Activated T-cell treated with anti-CD3 and anti-CD28 coated beads, Interleukin-2, amount 50 U/mL, for 24 hours (primary cell): ENCODE measurements at places on chromosomes 2 and 18.

- H3K27ac ChIP-seq, result no peak overlapping the region
- H3K27me3 ChIP-seq, result peaks cover 37% of the 10 kb centered on the region
- H3K4me3 ChIP-seq, result no peak overlapping the region
- no peaks in the 10 kb centered on the region for H3K36me3 ChIP-seq
Measured at GRCh38 chr2:23320058-23320457, 64.9 kb upstream of the KLHL29 start.

DNA sequence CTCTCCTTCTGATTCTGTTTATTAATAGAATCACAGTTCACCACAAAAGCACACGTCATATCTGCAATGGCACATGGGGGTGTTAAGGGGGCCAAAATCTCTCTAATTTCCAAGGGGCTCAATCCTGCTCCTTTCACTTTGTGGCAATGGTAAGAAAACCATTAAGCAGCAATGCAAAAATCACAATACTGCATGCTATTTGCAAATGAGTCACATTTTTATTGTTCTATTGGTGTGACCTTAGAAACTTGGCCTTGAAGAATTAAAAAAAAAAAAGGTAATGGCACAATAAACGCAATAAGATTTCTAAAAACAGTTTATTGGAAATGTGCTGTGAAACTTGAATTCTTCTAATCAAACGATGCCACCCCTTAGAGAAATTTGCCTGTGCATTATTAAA is 251.5 kb downstream of the ZNF521 start:
- H3K4me3 ChIP-seq, result no peak overlapping the region
- H3K4me1 ChIP-seq, result no peaks in the 10 kb centered on the region
- DNase-seq, result no peak
- no peaks in the 10 kb centered on the region for H3K36me3 ChIP-seq
- H3K27ac ChIP-seq, result no peak overlapping the region

DNA sequence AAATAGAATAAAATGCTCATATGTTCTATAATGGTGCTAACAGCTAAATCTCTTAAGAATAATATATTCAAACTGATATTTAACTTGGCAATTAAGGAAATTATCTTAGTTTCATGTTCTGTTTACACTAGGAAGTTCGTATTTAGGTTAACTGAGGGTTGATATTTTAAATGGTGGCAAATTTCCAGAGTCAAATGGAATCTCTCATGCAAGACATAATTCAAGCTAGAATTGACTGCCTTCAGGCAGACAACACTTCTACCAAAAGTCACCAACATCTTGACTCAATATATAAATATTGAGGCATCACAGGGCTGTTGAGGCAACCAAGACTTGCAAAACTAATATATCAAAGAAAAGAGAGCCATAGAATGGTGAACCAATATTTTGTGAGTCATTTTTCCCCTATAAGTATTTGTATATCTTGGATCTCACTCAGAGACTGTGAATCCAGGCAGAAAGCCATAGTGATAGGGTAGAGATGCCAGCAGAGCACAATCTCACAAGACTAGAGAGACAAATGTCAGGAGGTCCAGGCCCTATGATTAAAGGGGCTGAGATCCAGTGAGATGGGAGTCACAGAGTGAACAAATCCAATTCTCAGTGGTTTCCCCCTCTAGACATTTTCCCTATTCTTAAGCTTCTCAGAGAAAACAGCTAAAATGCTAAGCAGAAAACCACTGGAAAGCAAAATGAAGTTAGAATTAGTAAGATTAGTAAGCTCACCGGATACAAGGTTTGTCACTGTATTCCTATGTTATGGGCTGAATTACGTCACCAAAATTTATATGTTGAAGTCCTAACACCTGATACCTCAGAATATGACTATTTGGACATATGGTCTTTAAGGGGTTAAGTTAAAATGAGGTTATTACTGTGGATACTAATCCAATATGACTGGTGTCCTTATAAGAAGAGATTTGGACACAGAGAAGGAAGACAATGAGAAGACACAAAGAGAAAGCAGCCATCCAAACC is 358.2 kb upstream of the UBE2E3 start:
- no peaks in the 10 kb centered on the region for H3K27me3 ChIP-seq
- no peaks in the 10 kb centered on the region for H3K4me1 ChIP-seq
- no peak overlapping the region for H3K4me3 ChIP-seq
- H3K27ac ChIP-seq, result no peak overlapping the region
- no peak for DNase-seq
- H3K36me3 ChIP-seq, result no peaks in the 10 kb centered on the region

DNA sequence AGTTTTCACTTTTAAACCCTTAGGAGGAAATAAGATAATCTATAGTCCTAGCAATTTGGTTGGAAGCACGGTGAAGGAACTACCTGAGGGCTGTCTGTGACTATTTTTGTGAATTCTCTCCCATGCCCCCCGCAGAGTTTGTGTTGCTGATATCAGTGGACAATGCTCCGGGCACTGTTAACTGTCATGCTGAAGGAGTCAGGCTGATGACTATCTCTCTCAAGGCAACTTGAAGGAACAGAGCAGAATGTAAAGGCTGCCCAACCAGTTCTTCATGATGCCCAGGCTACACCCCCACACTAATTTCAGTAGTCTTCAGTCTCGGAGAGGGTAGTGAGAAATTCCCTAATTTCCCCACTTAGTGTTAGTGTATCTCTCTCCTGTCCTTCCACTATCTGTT is 21.6 kb upstream of the RAB6C start:
- no peak overlapping the region for H3K27ac ChIP-seq
- no peaks in the 10 kb centered on the region for H3K4me1 ChIP-seq
- peaks cover 18% of the 10 kb centered on the region for H3K27me3 ChIP-seq
- no peak for DNase-seq
- no peak overlapping the region for H3K4me3 ChIP-seq

DNA sequence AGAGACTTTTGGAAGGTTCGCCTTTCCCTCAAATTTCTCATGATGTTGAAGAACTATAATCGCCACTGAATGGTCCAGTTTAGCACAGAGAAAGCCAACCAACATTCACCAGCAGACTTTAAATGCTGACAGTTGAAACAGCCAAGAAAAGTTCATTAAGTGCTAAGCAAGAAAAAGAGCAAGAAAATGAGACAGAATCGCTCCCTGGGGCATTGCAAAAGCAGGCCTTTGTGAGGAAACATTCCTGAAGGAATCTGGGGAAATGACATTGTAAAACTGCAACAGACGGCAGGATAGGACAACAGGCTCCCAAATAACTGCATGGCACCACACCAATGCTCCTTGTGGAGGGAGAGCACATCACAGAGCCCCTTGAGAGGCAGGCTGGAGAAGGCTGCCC is 269.3 kb upstream of the ID2 start:
- H3K4me3 ChIP-seq, result no peak overlapping the region
- H3K27me3 ChIP-seq, result peaks cover 6% of the 10 kb centered on the region
- H3K27ac ChIP-seq, result no peak overlapping the region

- DNase-seq, result no peak
- no peak overlapping the region for H3K4me3 ChIP-seq
- H3K36me3 ChIP-seq, result no peaks in the 10 kb centered on the region
- no peak overlapping the region for H3K27ac ChIP-seq
Measured at GRCh38 chr2:235573331-235574221, 79.7 kb downstream of the AGAP1 start.

DNA sequence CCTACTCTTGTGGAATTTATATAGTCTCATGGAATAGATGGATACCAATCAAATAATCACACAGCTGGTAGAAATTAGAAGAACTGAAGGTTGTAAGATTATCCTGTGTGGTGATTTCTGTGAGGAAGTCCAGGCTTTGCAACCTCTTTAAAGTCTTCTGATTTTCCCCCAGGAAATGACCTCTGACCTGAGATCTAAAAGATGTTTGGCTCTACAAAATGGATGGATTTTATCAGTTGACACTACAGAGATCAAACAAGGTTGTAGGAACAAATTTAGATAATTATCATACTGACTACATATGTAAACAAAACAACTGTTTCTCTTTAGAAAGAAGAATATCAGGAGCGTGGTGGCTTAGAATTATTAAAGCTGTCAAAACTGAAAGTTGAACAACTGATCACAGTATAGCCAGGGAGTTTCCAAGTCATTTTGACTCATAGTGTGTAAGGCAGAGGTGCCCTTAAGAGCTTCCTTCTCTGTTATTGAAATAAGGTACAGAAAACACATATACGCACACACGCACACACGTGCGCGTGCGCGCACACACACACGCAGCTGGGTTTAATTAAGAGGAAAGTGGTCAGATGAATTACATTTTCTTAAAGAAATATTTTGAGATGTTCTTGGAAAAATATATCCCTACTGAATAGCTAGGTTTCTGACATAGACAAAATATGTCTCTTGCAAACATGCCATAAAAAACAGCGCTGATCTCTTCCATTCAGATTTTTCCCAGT is 35.5 kb upstream of the PELI1 start:
- H3K4me1 ChIP-seq, result peaks cover 18% of the 10 kb centered on the region
- H3K36me3 ChIP-seq, result no peaks in the 10 kb centered on the region
- no peak overlapping the region for H3K27ac ChIP-seq
- no peak overlapping the region for H3K4me3 ChIP-seq
- H3K27me3 ChIP-seq, result no peaks in the 10 kb centered on the region

DNA sequence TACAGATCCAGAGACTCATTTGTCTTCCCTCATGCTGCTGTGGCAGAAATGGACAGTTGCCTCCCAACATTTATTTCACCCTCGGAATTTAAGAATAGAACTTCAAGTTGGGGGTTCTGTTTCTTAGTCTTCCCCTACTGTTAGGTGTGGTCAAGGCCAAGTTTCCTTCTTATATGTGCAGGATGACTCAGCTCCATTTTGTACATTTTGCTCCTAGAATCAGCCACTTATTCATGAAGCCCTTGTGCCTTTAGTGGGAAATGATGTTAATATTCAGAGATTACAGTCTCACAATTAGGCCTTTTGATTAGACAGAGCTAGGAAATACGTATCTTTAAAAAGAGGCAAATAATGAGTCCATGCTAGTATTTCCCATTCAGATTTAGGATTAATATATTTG is 46.2 kb upstream of the ELOA2 start:
- DNase-seq, result no peak
- H3K4me1 ChIP-seq, result no peaks in the 10 kb centered on the region
- H3K27me3 ChIP-seq, result no peaks in the 10 kb centered on the region
- H3K36me3 ChIP-seq, result peaks cover 8% of the 10 kb centered on the region
- H3K27ac ChIP-seq, result no peak overlapping the region
